ENCODE measurements at places on chromosomes 5 and 9.

DNA sequence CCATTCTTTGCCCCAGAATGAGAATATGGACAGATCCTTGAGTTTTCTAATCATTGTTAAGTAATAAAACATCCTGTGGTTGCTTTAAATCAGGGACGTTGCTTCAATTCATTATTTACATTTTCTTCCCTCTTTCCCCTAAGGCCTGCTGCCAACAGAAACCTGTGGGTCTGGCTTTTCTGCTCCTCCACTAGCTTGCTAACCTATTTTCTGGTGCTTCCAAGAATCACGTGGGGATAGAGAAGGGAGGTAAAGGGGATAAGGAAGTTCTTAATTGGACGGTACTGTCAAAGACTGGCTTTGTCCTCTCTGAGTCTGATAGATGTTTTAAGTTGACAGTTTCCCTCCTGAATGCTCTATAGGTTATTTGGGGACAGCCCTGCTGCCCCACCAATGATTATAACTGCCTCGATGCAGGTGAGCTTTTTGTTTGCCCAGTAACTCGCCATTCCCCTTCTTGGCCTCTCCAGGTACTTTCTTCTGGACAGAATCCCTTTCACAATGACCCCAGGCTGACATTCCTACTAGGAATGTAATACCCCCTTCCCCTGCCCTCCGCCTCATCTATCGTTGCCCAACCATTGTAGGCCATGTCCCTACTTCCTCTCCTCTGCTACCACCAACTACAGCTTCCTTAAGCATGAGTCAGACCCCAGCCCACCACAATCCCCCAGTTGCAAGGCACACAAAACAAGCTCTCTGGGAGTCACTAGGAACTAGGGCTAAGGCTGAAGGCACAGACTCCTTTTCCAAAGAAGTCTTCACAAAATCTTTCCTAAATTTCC lies 19.9 kb upstream of the CPEB4 start:
- no peak for DNase-seq
- H3K36me3 ChIP-seq: no peaks in the 10 kb centered on the region
- peak overlapping the region; percentile 32 for H3K27ac ChIP-seq
- peaks cover 24% of the 10 kb centered on the region for H3K4me1 ChIP-seq
- no peak overlapping the region for H3K4me3 ChIP-seq

- no peaks in the 10 kb centered on the region for H3K27me3 ChIP-seq
- no peaks in the 10 kb centered on the region for H3K36me3 ChIP-seq
- peaks cover 13% of the 10 kb centered on the region for H3K4me1 ChIP-seq
- peak overlapping the region; percentile 69 for H3K4me3 ChIP-seq
- H3K27ac ChIP-seq: peak overlapping the region; percentile 77
These were observed 14.3 kb downstream of the GBGT1 start for GRCh38 chr9:133149130-133150015.

DNA sequence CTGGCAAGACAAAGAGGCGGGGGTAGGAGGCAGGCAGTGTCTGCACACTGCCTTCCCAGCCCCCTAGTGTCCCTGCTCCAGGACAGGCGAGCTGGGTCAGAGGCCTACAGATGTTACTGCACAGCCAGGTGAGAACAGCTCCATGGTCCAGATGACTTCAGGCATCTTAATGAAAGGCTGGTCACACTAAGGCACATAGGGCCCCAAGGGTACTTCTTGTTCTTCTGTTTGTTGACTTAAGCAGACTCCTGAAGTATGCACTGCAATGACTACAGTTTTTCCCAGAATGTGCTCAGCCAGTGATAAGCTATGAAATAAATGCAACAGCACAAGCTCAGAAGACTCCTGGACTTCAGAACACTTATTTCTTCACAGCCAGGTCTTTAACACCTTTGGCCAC lies 27.4 kb downstream of the ATPSCKMT start:
- H3K4me3 ChIP-seq: no peak overlapping the region
- no peaks in the 10 kb centered on the region for H3K27me3 ChIP-seq
- H3K4me1 ChIP-seq: no peaks in the 10 kb centered on the region
- H3K36me3 ChIP-seq: peaks cover 22% of the 10 kb centered on the region
- no peak overlapping the region for H3K27ac ChIP-seq

GRCh38 chr9:92133949-92134604 lies 18.9 kb upstream of the SPTLC1 start:
- no peak overlapping the region for H3K27ac ChIP-seq
- no peaks in the 10 kb centered on the region for H3K4me1 ChIP-seq
- peaks cover 20% of the 10 kb centered on the region for H3K27me3 ChIP-seq
- peak; percentile 79 for DNase-seq

GRCh38 chr9:123175854-123176629 lies 92.3 kb downstream of the STRBP start:
- no peak for DNase-seq
- peaks cover 9% of the 10 kb centered on the region for H3K4me1 ChIP-seq
- H3K27ac ChIP-seq: no peak overlapping the region
- H3K4me3 ChIP-seq: no peak overlapping the region
- H3K36me3 ChIP-seq: peaks cover 9% of the 10 kb centered on the region

DNA sequence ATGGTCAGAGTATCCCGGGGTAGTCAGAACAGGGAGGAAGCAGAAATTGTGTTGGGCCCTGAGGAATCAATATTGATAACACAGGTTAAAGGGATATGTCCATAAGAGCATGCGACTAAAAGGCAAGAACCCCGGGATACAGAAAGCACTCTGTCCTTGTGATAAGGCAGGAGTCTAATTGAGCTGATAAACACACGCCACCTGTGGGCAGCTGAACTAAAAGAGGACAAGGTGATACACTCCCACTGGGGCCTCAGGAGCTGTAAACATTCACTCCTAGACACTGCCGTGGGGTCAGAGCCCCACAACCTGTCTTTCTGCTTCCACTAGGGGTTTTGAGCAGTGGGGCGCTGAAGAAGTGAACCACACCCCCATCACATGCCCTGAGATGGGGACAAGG lies 144.7 kb upstream of the MPDZ start:
- H3K4me3 ChIP-seq: no peak overlapping the region
- no peak for DNase-seq

- DNase-seq: no peak
- H3K4me3 ChIP-seq: no peak overlapping the region
- H3K36me3 ChIP-seq: no peaks in the 10 kb centered on the region
These were observed 63.7 kb upstream of the FAM120A start for GRCh38 chr9:93387791-93388190.

GRCh38 chr9:91647371-91647770 lies 223.7 kb upstream of the NFIL3 start:
- no peak overlapping the region for H3K4me3 ChIP-seq
- no peak for DNase-seq

GRCh38 chr5:82912462-82912861 lies 164.7 kb downstream of the TMEM167A start:
- no peak overlapping the region for H3K4me3 ChIP-seq
- H3K36me3 ChIP-seq: peaks cover 7% of the 10 kb centered on the region
- DNase-seq: no peak
- H3K27ac ChIP-seq: no peak overlapping the region
- H3K4me1 ChIP-seq: peaks cover 4% of the 10 kb centered on the region

DNA sequence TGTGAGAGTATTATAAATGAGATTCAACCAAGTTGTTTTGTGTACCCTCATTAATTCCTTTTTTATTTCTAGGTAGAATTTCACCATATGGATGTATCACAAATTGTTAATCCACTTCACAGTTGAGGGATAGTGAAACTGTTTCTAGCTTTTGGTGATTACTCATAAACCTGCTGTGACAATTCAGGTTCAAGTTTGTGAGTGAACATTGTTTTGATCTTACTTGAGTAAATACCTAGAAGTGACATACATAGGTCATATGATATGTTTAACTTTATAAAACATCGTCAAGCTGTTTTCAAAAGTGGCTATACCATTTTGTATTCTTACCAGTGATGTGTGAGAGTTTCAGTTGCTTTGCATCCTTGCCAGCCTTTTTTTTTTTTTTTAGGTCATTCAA lies 112.9 kb downstream of the CAMK4 start:
- no peaks in the 10 kb centered on the region for H3K27me3 ChIP-seq
- H3K27ac ChIP-seq: no peak overlapping the region
- no peak for DNase-seq
- peaks cover 5% of the 10 kb centered on the region for H3K4me1 ChIP-seq
- H3K4me3 ChIP-seq: no peak overlapping the region
